Right renal cortex interstitium (tissue), 3 donors: ENCODE measurements at places on chromosomes 6 and 20.

- no peak for DNase-seq
Observed at GRCh38 chr6:57201718-57202117, 20.4 kb downstream of the RAB23 start.

DNA sequence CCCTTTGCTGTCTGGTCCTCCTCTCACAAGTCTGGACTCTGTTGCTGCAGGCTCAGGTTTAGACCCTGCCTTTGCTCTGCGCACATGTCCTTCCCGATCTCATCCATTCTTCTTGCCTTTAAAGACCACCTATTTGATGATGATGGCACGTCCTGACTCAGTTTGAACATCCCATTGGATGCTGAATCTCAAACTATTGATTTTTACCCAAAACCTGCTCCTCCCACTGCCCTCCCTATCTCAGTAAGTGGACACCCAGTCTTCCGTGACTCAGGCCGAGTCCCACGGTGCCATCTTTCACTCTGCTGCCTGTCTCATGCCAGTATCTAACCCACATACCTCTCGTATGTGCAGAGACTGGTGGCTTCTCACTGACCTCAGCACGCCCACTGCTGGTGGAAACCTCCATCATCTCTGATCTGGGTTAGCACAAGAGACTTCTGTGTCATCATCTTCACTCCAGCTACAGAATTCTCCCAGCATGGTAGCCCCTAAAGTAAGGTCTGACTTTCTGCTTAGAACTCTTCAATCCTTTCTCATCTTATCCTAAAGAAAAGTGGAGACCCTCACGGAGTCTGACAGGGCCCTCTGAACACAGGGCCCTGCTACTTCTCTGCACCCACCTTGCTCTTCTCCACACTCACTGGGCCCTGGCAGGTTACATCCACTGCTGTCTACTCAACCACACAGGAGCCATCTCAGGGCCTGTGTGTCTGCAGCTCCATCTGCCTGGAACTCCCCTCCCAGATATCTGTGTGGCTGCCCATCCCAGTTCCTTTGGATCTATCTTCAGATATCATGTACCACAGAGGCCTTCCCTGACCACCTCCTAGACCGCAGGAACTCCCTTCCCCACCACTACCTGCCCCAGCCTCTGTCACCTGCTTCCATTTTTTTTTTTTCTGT is 387.1 kb upstream of the AGPAT4 start:
- DNase-seq, result no peak

- no peak for DNase-seq
Observed at GRCh38 chr6:93343476-93343875, 75.9 kb downstream of the EPHA7 start.

DNA sequence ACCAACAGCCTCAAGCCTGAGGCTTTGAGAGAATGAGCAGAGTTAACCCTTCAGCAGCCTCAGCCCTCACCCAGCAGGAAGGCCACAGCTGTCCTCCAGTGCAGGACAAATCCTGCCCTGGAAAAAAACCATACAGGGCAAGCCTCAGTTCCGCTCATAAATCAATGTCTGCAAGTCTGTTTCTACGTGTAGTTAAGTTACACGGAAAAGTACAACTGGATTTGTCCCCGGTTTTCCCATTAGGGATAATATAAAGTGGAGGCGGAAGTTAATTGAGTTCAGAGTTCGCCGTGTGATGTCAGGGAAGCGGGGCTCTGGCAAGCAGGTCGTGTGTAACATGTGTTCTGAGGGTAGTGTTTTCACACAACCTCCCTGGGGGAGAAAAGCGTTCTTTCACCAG is 44.2 kb upstream of the EYA2 start:
- peak; percentile 42 for DNase-seq
